ENCODE measurements at places on chromosomes 7 and 10.

GRCh38 chr7:54769203-54769602 lies 10.2 kb upstream of the SEC61G start:
- DNase-seq = no peak

DNA sequence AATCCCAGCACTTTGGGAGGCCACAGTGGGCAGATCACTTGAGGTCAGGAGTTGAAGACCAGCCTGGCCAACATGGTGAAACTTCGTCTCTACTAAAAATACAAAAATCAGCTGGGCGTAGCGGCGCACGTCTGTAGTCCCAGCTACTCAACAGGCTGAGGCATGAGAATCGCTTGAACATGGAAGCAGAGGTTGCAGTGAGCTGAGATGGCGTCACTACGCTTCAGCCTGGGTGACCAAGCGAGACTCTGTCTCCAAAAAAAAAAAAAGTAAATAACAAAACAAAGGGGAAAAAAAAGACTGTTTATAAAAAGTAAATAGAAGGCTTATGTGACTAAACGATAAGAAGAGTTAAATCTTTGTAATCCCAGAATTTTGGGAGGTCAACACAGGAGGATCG lies 15.0 kb upstream of the DNMBP start:
- no peak for DNase-seq

GRCh38 chr10:15263657-15264323 lies 95.3 kb upstream of the NMT2 start:
- DNase-seq = no peak

DNA sequence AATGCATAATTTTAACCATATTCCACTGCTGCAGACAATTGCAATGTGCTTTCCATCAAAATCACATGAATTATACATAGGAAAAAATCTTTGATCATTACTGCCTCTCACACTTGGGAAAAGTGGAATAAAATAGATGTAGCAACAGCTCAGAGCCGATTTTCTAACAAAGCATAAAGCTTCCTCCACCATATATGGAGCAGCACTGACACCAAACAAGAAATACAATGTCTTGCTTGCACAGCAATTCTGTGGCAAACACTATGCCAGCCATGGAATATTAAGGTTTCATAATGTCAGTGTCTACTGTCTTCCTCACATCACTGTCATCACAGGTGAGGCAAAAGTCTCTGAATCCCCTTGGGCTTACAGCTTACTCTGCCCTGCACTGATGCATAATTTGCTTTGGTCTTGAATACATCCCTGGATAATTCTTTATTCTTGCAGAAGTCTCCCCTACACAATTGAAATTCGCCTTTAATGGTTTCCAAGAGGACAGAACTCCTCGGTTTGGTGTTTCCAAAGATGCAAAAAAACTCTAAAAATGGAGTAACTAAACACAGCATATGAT lies 198.5 kb downstream of the CACNA2D1 start:
- no peak for DNase-seq

DNA sequence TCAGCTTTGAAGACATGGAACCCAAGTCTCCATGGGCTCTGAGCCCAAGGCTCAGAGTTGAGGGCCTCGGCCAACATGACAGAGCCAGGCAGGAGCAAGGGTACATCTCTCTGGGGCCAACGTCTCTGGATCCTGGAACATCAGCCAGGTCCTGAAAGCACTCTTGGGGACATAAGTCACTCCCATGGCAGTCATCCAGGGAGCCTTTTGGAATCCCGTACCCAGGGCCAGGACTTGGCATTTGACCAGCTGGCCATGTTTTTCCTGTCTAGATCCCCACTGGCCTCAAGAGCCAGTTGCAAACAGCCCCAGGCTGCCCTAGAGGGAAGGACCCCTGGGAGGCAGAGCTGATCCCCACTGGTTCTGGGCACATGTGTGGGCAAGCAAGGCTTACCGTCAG lies 4.3 kb upstream of the CXCL12 start:
- no peak for DNase-seq

GRCh38 chr10:59872892-59873463 lies 33.4 kb downstream of the CCDC6 start:
- DNase-seq = no peak
